Stimulated activated naive CD8-positive, alpha-beta T cell treated with anti-CD3 and anti-CD28 coated beads, Interleukin-15, amount 100 ng/mL, for 72 hours (primary cell): ENCODE measurements at places on chromosomes 2 and 18.

DNA sequence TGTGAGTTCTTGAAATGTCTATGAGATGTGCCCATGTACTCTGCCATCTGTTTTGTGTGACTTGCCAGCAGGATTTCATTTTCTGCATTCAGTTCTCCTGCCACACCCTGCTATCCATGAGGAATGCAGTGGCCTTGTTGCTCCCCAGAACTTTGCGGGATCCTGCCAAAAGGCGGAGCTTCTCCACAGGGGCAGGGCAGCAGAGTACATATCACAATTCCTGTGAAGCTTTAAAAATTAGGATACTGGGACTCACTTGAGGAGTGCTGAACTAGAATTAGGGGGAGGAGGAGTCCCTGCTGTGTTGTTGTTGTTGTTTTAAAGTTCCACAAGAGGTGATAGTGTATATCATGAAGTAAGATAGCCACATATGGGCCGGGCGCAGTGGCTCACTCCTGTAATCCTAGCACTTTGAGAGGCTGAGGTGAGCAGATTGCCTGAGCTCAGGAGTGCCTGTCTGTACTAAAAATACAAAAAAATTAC lies 76.4 kb downstream of the TANC1 start:
- no peak for DNase-seq

DNA sequence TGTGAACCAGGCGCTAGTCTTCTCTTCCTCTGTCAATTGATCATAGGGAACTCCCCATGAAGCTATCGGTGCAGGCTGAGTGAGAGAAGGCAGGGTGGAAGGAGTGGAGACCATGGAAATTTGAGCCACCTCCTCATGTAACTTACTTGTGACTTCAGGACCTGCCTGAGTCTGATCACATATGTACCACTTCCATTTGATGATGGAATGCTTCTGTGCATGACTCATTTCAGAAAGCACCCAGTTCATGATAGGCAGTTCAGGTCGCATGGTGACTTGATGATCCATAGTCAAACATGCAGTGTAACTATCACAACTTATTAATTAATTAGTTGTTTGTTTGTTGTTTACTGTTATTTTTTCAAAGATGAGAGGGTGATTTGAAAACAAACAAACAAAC lies 1296.7 kb downstream of the SUCLG1 start:
- DNase-seq, result no peak

DNA sequence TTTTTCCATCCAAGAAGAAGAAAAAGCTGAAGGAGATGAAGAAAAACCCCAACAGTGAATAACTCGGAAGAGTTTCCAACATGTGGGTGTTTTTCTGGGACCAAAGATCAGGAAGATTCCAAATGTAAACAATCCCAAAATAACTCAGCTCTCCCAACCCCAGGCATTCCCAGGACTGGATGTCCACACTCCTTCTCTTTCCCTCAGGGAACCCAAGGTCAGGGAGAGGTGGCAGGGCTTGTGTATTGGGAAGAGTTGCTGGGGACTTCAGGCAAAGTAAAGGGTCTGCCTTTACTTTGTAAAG lies 268.0 kb downstream of the DYSF start:
- no peak for DNase-seq

DNA sequence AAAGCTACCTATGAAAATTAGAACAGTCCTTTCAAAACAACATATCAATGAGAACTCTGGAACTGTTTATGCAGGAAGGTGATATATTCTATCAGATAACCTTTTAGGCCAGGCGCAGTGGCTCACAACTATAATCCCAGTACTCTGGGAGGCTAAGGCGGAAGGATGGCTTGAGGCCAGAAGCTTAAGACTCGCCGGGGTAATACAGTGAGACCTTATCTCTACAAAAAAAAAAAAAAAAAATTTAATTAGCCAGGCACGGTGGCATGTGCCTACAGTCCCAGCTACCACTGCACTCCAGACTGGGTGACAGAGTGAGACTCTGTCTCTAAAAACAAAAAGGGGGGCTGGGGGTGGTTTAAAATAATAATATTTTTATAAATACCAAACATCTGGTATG lies 77.9 kb downstream of the OSBPL1A start:
- no peak for DNase-seq

DNA sequence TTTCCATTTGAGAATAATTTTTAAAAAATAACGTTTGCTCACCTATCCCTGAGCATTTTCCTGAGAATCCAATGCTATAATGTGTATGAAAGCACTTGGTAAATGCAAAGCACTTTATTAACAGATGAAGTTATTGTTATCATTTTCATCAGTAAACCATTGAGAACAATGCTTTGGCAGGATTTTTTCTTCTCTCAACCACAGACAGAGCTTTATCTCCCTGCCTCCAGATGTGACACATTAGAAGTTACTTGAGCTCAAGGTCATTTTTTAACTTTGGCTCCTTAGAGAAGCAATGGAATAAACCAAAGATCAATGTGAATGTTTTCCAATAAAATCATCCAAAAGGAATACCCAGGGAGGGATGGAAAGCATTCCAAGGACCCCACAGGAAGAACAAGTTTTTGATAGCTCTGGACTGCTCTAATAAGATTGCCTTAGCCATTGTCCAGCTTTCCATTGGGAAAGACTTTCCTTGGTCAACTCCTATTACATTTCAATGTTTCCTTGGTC lies 118.9 kb upstream of the NT5C1B start:
- DNase-seq, result no peak

DNA sequence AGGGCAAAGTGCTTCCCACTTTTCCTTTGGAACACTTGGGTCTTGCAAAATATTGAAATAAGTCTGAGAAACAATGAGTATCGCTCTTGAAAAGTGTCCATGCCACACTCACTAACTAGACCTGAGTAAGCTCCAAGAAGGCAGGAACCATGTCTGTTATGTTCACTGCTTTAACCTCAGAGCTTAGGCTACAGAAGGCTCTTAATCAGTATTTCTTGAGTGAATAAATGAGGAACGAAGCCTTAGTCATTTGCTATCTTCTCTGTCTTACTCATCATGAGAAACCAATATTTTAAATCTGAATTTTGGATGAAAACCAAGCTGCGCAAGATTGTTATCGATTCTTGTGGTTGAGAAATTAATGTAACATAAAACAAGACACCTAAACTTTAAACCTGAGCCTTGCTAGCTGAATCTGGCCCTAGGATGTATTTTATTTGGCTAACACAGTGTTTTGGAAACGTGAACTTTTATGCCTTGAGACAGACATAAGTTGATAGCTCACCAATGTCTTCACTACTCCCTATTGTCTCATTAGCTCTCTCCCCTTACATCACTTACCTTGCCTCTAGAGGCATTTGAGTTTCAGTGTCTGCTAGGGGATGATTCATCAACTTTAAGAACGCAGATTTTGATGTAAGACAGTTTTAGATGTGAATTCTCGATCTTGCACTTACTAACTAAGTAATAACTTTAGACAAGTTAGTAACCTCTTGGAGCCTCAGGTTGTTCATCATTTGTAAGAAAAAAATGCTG lies 392.8 kb upstream of the MEIS1 start:
- no peak for DNase-seq

GRCh38 chr2:220224691-220225543 lies 597.5 kb downstream of the SLC4A3 start:
- DNase-seq, result no peak
